Left lung (tissue), 14 donors: ENCODE measurements at places on chromosomes 6 and 20. TPM values are rescaled to one million over a fixed set of nuclear protein-coding genes. Genes with fewer than 3 reads are reported as not detected.
A peak's percentile ranks its signal among the peaks of the same experiment; 100 is the strongest.

Gene RARS2
- 70.0 TPM for polyA plus RNA-seq

DNA sequence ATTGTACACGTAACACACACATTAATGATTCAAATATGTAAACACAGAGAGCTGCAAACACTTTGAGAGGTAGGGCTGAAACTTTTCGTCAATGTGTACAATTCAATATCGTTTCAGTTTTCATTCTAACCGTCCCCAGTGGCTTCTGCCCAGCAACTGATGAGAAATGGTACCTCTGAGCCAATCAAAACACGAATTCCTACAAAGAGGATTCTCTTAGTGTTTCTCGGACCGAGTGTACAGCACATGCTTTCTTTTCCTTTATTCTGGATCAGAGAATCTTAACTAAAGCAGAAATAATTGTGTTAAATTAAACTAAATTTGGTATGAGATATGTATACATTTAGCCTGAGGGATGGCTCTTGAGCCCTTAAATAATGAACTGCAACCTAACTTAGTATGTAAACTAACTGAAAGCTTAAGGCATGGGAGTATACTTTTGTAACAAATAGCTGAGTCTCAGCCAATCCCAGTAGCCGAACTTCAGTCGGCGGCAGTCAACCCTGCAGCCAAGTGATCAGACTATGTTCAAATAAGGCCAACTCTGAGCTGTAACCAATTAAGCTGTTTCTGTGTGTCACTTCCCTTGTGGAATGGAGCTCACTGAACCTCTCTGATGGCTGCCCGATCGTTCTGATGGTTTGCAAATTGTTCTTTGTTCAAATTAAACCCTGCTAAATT, 16.1 kb downstream of the BTN2A1 start:
- DNase-seq = peak; percentile 82

- no peak for DNase-seq
Observed at GRCh38 chr20:36350439-36350838, 44.3 kb downstream of the DLGAP4 start.

DNA sequence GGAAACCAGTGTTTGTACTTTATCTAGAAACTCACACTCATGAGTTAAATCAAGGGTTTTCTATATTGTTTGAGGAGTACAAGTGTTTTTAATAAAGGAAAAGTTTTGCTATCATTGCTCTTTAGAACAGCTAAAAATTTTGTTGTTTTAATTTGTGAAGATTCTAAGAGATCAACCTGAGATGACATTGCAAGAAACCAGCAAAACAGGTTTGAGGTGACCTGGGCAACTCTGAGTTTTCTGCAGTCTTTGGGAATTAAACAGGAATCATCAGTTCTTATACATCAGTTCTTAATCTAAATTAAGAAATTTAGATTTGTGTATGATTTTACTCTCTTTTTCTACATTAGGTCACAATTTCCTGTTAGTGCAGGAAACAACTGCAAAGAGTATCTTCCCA, 114.5 kb downstream of the JAG1 start:
- DNase-seq = no peak

- DNase-seq = peak; percentile 70
Observed at GRCh38 chr6:42783177-42783875, 1.5 kb downstream of the BICRAL start.

DNA sequence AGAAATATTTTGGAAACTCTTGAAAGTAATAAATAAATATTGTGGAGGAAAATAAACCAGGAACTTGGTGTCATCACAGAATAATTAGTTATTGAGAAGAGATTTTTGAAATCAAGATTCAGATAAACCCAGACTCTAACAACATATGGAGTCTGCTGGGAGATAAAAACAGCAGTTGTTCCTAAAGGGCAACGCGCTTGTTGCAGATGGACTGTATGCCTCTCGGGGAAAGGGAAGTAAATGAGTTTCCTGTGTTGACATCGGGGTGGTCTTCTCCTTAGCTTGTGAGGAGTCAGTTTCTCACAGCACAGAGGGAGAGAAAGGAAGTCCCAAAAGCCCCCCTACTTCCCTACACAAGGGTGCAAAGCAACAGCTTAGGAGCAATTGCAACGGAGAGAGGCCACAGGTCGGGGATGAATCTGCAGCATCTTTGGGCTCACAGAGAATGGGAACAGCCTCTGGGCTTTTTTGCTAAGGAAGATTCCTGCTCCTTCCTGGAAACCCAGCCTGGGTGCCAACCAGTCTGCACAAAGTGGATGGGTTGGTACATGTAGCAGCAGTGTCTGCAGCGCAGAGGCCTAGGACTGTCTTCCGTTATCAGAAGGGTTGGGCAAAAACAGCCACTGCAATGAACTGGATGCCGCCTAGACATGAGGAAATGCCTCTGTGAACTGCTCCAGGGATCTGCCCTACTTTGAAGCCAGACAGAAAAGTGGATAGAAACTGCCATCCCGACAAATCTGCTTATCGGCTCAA, 603.0 kb upstream of the NRSN1 start:
- no peak for DNase-seq

Gene SPEF1
- polyA plus RNA-seq = 1.9 TPM

Gene FNDC11
- 0.81 TPM for polyA plus RNA-seq

Gene ZBTB12
- 22.7 TPM for polyA plus RNA-seq

- DNase-seq = no peak
Observed at GRCh38 chr6:21402368-21402767, 191.2 kb upstream of the SOX4 start.

- no peak for DNase-seq
Observed at GRCh38 chr6:83804886-83805285, 48.3 kb upstream of the RIPPLY2 start.

DNA sequence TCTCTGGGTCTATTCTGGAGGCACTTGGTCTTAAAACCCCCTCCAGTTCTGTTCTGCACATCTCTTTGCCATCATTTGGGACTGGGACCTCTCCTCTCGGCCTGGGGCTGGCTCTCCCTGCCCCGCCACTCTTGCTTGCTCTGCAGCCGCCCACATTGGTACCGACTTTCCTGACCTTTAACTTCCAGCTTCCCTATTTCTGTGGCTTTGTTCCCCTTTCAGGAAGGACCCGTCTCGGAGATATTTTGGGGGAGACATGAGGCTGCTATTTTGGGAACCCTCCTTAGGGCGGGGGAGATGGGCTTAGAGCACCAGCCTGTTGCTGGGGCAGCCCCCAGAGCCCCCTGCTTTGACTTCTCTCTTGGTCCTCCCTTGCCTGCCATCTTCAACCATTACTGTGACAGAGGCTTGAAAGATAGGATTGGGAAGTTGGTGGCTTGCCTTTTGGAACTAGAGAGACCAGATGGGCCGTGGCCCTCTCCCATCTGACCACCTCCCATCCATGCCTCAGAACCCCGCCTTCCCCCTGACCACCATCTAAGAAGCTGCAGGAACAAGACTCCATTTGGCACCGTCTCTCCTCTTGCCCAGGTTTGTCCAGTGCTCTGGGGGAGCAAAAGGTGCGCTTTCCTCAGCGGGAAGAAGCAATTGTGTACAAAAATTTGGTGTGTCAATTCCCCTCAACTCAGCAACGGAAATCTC, 914 bp downstream of the TREM2 start:
- no peak for DNase-seq

Gene ANKRD66
- polyA plus RNA-seq = 2.9 TPM

Gene TSBP1
- 0.52 TPM for polyA plus RNA-seq

- DNase-seq = no peak
Observed at GRCh38 chr6:131443514-131443913, 129.5 kb upstream of the ARG1 start.

- no peak for DNase-seq
Observed at GRCh38 chr6:125423047-125423446, 121.3 kb upstream of the HDDC2 start.

Gene HUS1B
- polyA plus RNA-seq = 0.44 TPM

Gene ZNF184
- 15.8 TPM for polyA plus RNA-seq

DNA sequence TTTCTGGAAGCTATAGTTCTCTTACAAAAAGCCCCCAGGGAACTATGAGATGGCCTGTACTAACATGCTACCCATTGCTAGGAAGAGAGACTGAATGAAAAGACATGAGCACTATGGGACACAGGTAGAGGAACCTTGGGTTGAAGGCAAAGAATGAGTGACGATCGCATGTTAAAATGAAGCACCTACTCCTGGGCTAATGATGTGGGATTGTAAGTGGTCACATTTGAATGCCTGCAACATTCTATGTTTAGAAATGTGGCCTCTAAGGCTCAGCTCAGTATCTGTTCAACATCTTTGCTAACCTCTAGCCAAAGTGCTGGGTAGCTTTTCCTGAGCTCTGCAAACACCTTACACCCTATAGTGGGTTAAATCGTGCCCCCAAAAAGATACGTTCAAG, 5.2 kb upstream of the ZC3H12D start:
- DNase-seq = no peak

GRCh38 chr6:136612666-136613389, 62.6 kb upstream of the MAP7 start:
- DNase-seq = no peak

Gene OR2J3
- polyA plus RNA-seq = not detected

GRCh38 chr20:24370911-24371695, 98.3 kb upstream of the SYNDIG1 start:
- no peak for DNase-seq

GRCh38 chr6:37549154-37549553, 49.5 kb upstream of the CCDC167 start:
- DNase-seq = no peak

Gene HLA-DOA
- polyA plus RNA-seq = 3.0 TPM

- peak; percentile 55 for DNase-seq
Observed at GRCh38 chr20:63497138-63497945, 1.5 kb downstream of the EEF1A2 start.

Gene TINAG
- not detected for polyA plus RNA-seq

- no peak for DNase-seq
Observed at GRCh38 chr6:113662688-113663333, 194.3 kb upstream of the MARCKS start.

DNA sequence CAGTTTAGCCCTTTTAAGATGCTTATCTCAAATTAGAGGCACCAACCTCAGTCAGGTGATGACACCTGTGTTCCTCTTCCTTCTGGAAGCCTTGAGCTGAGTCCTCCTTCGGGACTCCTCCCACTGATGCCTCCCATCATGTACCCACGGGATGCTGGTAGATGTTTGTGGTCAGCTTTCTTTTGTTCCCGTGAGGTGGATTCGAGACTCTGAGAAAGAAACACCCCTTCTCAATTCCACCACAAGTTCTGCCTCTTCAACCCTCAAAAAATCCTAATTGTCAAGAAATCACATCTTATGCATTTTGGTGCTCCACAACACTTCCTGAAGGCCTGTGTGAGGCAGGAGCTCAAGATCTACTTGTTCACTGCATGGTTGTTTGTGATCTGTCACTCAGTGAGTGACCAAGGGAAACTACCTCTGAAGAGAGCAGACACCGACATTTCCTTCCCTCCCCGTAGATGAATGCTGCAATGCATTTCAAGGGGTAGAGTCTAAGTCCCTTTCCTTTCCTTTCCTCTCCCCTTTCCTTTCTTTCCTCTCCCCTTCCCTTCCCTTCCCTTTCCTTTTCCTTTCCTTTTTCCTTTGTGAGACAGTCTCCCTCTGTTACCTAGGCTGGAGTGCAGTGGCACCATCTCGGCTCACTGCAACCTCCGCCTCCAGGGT, 50.5 kb downstream of the PCNA start:
- no peak for DNase-seq

GRCh38 chr20:10263385-10264165, 44.9 kb downstream of the SNAP25 start:
- no peak for DNase-seq

Gene MEP1A
- not detected for polyA plus RNA-seq

- DNase-seq = no peak
Observed at GRCh38 chr6:138618168-138618567, 118.9 kb upstream of the NHSL1 start.

DNA sequence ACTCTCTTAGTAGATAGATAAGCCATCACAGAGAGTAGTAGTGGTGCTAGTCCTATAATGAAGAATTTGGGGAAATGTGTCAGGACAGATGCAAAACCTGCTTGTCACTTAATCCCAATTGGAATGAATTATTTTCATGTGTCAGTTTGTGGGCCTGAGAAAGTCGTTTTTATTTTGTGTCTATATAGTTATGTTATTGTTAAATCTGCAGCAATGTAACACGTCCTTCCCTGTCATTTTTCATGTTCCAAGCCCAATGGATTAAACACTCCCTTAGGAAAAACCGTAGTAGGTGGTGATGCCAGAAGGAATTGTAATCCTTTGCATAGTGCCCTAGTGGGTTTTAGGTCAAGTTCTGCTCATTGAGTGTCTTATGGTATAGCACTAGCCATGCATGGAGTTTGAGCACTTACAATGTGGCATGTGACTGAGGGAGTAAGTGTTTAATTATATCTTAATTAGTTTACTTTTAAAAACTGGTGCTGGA, 105.9 kb upstream of the PRSS16 start:
- DNase-seq = no peak

DNA sequence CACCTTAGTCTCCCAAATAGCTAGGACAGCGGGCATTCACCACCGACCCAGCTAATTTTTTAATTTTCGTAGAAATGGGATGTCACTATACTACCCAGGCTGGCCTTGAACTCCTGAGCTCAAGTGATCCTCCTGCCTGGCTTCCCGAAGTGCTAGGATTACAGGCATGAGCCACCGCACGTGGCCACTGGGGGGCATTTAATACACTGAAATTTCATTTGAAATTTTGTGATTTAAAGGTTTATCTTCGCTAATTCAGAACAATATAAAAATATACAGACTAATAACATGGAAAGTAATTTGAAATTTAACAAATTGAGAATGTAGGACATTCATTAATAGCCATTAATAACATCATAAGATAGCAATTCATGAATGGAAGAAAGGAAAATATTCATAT, 20.5 kb upstream of the TBC1D32 start:
- no peak for DNase-seq

- no peak for DNase-seq
Observed at GRCh38 chr6:20631549-20631924, 97.3 kb downstream of the CDKAL1 start.

Gene NRM
- 39.1 TPM for polyA plus RNA-seq

Gene CNKSR3
- 26.9 TPM for polyA plus RNA-seq

- DNase-seq = no peak
Observed at GRCh38 chr6:53568776-53569616, 24.1 kb upstream of the GCLC start.

Gene DPM1
- polyA plus RNA-seq = 61.3 TPM

Gene PLCB1
- 23.6 TPM for polyA plus RNA-seq

- DNase-seq = no peak
Observed at GRCh38 chr6:130431346-130431852, 65.6 kb downstream of the TMEM200A start.

Gene LY6G6C
- 0.39 TPM for polyA plus RNA-seq

- DNase-seq = no peak
Observed at GRCh38 chr6:169786349-169786748, 34.9 kb downstream of the ERMARD start.

GRCh38 chr6:152268846-152269442, 368.2 kb downstream of the SYNE1 start:
- no peak for DNase-seq

GRCh38 chr20:19428324-19428723, 215.9 kb downstream of the SLC24A3 start:
- no peak for DNase-seq

GRCh38 chr6:145842693-145843546, 28.3 kb upstream of the FBXO30 start:
- no peak for DNase-seq

Gene HLA-DMB
- polyA plus RNA-seq = 8.6 TPM

Gene NT5DC1
- 55.8 TPM for polyA plus RNA-seq
